ENCODE measurements at places on chromosomes 4 and X.

DNA sequence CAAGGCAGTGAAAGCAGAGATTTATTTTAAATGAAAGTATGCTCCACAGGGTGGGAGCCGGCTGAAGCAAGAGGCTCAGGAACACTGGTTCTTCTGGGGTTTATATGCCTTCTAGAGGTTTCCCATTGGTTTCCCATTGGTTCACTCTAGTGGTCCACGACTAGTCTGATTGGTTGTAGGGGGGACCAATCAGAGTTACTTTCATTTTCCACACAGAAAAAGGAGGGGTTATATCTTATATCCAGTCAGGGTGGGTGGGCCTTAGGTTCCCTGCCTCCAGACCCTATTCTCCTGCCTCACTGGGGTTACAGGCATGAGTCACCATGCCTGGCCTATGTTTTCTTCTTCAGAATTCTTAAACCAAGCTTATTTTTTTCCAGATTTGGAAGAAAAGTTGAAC is 101.6 kb downstream of the KLHL8 start:
- no peak for DNase-seq

GRCh38 chr4:155564880-155565279 is 101.8 kb upstream of the GUCY1A1 start:
- no peak for DNase-seq

DNA sequence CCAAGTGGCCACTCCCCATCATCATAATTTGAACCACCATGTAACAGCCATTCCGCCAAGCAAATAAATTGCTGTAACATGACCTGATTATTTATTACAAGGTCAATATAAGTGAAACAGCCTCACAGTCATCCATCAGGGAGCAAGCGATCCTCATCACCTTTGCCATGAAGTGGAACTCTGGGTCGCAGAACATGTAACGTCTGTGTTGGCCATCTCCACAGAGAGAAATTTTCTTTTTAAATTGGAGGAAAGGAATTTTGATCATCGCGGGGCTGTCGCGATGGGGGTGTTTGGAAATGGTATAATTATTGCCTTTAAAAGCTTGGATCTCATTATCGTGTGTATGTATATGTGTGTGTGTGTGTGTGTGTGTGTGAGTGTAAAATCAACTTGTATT is 90.2 kb downstream of the SHOX start:
- DNase-seq: no peak

DNA sequence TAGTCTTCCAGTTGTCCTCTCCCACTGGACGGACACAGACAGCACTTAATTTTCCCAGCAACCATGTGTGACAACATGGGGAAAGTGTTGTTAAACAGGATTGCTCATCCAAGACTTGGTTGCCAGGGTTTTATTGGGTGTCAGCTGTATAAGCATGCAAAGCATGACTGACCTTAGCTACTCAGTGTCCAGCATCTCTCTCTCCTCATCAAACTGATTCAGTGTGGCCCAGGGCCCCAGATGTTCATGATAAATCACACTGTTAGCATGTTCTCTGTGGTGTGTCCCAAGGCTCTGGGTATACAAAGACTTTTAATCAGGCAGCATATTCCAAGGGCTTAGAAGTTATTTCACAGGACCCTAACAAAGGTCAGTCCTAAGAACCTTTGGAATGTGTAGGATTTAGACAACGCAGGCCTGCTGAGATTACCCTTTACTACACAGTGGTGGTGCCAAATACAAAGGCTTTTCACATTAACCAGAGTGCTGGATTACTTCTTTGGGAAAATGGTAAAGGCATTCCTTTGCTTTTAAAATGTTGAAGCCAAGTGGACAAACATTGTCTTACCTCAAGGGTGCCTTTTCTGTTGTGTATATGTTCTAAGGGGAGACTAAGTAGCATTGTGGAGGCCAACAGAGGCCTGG is 213.3 kb downstream of the GLUD2 start:
- DNase-seq: no peak

- no peak for DNase-seq
Observed at GRCh38 chr4:187798385-187798784, 197.2 kb upstream of the ZFP42 start.

DNA sequence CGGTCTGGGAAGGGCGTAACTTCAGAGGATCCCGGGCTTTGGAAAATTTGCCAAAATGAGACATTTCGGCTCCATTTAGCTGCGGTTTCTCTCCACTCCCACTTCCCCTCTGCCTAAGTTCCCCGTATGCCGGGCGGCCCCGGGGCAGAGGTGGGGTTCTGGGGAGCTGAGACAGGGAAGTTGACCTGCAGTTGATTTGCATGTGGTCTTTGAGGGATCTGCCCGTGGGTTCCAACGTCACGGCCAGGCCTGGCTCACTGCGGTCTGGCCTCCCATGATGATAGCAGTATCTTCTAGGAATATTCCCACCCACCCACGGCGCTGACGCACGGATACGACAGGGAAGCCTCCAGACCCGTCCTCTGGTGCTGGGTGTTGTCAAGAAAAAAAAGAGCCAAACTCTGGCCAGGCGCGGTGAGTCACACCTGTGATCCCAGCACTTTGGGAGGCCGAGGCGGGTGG is 27.3 kb upstream of the CRLF2 start:
- peak; percentile 8 for DNase-seq

- DNase-seq: no peak
Observed at GRCh38 chr4:3634894-3635820, 102.9 kb upstream of the LRPAP1 start.

- no peak for DNase-seq
Observed at GRCh38 chr4:160194716-160195115, 1091.8 kb downstream of the RAPGEF2 start.

GRCh38 chr4:15707363-15707715 is 4.5 kb downstream of the BST1 start:
- DNase-seq: no peak

DNA sequence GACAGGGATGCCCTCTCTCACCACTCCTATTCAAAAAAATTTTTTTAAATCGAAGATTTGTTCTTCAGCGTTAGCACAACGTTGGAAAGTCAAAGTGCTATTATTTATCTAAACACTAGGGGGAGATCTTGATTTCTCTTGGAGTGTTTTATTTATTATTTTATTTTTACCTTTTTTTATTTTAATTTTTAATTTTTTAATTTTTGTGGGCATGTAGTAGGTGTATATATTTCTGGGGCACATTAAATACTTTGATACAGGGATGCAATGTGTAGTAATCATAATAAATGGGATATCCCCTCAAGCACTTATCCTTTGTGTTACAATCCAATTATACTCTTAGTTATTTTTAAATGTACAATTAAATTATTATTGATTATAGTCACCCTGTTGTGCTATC is 37.4 kb upstream of the SLC10A4 start:
- DNase-seq: no peak

DNA sequence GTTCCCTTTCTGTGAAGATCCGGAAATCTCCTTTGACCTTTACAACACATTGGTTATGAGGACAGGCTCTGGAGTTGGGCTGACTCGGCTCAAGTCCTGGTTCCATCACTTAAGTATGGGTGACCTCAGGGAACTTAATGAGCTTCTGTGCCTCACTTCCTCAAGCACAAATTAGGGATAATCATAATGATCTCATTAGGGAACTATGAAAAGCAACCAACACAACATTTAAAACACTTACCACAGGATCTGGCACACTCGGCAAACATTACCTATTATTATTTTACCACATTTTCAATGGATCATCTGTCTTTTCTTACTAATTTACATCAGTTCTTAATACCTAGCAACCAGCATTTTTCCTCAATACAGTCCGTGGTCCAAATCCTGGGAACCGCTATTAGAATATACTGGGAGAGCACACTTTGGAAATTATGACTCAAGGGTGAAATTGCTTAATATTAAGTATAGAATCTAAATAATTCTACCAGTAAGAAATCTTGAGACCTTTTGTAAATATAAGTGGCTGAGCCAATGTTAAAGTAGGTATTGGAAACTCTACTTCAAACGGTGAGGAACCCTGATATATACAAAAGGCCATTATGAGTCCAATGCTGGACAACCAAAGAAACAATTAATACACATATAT is 19.6 kb downstream of the ADGRA3 start:
- no peak for DNase-seq

DNA sequence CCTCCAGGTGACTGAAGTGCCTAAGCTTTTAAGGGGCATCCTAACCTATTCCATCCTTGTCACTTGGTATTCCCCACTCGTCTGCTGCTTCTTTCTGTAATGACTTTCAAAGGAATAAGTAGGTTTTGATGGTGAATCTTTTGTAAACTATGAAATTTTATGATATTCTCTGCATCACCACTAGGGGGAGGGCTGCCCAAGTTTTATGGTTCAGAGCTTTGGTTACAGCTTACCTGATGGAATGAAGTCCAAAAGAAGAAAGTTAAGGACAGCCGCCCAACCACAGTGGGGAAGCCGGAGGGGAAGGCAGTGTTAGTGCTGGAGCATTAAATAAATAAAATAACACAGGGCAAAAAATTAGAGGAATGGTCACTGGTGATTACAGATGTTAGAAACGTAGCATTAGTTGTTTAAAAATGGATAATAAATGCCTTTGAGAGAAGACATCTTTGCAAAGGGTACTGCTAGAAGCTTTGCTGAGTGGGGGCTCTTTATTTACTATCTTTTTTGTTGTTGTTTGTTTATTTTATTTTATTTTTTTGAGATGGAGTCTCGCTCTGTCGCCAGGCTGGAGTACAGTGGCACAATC is 204.9 kb downstream of the GBA3 start:
- no peak for DNase-seq

DNA sequence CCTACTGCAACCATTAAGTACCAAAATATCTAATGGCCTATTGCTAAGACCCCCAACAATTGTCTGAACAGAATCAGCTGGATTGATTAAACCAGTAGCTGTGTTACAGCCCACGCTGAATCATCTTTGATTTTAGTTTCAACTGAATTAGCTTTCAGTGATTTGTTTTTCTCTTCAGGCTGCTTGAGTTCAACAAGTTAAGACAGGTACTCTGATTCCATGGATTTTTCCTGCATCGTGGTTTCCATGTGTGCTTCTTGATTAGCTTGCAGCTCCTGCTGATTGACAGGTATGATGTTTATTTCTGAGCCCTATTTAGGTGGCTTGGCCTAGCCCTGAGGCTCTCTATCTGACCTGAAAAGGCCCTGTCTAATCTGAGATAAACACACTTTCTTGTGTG is 91.3 kb downstream of the GUCY2F start:
- DNase-seq: no peak

- no peak for DNase-seq
Observed at GRCh38 chr4:10703766-10704429, 19.3 kb upstream of the CLNK start.

- no peak for DNase-seq
Observed at GRCh38 chr4:176377780-176378179, 58.0 kb downstream of the SPCS3 start.

DNA sequence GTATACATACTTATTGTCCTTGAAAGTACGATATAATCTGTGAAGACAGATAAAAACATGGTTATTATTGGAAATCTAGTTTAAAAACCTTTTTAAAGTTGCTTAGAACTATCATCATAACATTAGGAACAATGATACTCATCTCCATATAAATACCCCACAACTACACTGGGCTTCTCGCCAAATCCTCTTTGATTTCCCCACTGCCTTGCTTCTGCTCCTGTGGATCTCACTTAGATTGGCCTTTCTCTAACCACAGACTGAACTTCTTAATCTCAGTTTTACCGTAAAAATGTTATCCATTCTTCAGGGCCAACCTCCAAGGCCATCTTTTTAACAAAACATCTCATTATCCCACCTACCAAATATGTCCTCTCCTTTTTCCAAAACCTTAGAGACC is 77.6 kb downstream of the PRKG2 start:
- DNase-seq: no peak

DNA sequence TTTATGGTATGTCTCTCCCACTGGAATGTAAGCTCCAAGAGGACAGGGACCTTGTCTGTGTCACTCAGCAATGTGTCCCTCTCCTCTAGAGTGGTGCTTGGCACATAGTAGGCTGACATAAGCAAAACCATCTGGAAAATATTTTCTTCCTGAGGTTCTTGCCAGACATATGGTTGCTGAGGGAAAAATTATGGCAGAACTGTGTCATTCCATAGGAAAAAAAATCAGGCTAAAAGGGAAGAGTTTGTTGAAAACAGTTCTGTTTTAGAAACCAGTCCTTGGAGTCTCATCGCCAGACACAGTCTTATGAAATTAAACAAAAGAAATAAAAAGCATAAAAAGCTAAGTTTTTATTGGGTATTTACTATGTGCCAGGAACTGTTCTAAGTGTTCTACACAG is 60.9 kb downstream of the RTL9 start:
- no peak for DNase-seq

- DNase-seq: no peak
Observed at GRCh38 chr4:109662771-109663170, 40.5 kb downstream of the CASP6 start.

DNA sequence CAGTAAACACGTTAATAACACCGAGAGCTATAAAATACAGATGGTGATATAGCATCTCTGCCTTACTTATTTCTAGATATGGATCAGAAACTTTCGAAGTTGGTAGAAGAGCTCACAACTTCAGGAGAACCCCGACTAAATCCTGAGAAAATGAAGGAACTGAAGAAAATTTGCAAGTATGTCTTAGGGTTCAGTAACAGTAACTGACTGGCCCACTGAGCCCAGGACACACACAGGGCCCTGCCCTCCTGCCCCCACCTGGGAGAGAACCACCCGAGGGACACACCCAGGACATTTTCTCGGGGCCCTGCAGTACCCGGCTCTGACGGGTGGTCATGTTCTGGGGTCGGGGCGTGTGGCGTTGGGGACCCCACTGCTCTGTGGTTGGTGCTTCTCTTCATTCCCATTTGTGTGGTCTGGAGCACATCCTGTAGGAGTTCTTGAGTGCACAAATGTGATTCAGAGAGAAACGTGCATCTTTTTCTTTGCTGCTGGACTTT is 1.1 kb downstream of the UVSSA start:
- DNase-seq: no peak

DNA sequence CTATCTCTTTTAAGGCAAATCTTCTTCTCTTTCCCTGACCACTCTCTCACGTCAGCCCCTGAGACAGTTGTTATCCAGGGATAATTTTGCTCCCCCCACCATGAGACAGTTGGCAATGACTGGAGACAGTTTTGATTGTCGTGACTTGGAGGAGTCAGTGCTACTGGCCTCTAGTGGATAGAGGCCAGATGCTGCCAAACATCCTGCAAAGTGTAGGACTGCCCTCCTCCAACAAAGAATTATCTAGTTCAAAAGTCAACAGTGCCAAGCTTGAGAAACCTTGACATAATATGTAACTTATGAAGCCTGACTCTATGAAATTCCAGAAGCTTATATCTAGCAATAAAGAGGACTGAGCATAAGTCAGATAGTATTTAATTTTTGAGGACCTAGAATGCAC is 502.1 kb upstream of the IGFBP7 start:
- DNase-seq: no peak

GRCh38 chr4:98181809-98182208 is 38.5 kb upstream of the STPG2 start:
- no peak for DNase-seq
